HT-29 (cell line): ENCODE measurements at places on chromosomes 7 and 10. TPM values are rescaled to one million over a fixed set of nuclear protein-coding genes. Genes with fewer than 3 reads are reported as not detected.

- no peak for DNase-seq
Measured at GRCh38 chr10:71627956-71628355, 91.6 kb downstream of the C10orf105 start.

- DNase-seq, result peak; percentile 11
Measured at GRCh38 chr10:78301891-78302738, 268.5 kb downstream of the RPS24 start.

DNA sequence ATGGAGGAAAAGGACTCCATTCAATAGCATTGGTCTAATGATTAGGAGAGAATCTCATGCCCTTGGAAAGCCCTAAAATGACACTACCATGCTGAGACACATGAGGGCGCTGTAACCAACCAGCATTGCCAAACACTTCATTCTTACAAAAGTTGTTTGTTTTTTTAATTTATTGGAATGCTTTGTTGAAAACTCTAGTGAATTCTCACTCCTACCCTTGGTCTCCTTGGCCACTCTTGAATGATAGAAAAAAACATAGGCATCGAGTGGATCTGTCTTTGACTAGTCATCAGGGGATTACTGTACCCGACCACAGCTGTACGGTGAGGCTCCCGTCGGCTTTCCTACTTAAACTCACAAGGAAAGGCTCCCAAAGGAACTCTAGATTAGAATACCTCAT, 29.3 kb upstream of the ADD3 start:
- peak; percentile 65 for DNase-seq

GRCh38 chr7:152076324-152076821, 50.9 kb downstream of the GALNT11 start:
- DNase-seq, result peak; percentile 75

DNA sequence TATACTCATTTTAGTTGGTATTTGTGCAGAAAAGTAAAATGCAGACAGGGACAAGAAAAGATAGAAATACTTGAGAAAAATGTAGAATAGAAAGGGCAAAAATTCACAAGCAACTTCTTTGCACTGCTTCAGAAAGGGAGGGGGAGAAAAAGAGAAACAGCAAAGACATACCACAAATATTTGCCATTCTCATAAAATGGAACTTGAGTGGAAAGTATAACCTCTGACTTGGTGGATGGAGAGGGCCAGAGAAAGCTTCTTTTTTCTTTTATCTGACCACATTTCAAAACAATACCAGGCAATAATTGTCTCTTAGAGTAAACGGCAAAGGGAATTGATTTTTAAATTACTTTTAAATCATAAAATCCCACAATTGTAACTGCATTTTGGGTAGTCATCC, 35.8 kb upstream of the TRUB1 start:
- DNase-seq, result no peak

DNA sequence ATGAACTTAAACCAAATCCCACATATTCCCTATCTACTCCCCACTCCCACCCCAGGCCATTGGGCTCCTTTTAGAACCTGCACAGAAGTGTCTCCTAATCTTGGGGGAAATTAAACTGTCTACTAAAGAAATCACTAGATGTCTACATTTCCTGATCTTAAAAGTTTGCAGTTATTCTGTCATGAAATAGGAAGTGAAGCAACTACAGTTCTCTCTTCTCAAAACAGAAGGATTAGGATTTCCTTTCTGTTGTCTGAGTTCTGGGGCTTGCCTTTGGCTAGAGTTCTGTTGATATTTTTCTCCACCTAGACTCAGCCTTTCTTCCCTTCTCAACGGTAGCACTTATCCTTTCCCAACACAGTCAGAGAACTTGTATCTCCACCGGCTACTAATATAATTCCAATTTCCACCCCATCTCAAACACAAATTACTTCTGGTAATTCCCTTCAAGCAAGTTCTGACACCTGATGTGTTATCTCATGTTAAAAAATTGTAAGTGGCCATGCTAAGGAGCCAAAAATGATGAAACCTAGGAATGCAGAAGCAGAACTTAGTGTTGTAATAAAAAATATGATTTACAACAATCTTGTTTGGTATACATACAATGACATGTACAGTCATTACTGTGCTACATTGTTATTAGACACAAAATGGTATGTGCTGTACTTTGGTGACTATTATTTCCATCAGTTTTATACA, 12.1 kb downstream of the OR9A4 start:
- DNase-seq, result no peak

GRCh38 chr7:121000081-121000983, 11.8 kb downstream of the CPED1 start:
- no peak for DNase-seq

- no peak for DNase-seq
Measured at GRCh38 chr10:117442521-117442920, 67.3 kb upstream of the PDZD8 start.

DNA sequence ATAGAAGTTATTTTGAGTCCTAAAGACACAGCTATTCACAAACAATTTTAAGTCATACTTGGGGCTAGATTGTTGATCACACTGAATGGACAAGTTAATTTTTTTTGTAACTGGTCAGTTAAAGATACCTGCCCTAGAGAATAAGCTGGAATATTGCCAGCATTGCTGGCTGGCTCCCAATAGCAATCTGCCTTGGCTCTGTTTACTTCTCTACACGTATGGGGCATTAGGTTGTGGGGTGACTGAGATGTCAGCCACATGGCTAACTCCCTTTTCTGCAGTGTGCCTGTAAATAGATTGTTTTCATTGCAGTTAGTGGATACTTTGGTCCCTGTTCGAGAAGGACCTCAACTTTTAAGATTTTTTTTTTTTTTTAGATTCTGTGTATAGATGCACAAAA, 128.2 kb downstream of the SEMA3E start:
- peak; percentile 55 for DNase-seq

DNA sequence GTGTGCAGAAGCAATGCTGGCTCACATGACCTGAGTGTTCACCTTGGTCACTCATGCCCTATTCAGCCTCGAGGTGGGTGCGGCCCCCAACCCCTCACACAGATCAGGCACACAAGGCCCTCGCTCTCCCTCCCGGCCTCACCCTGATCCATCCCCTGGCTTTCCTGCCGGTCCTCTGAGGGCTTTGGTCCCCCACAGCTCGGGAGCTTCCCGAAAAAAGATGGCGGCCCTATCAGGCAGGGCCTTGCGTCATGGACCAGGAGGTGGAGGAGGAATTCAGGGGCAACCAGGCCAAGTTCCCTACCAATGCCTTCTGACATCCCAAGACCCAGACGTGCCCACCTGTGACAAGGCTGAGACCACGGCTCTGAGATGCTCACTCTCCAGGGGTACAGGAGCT, 43.7 kb upstream of the DNAAF5 start:
- DNase-seq, result no peak

GRCh38 chr10:69073026-69073425, 14.9 kb upstream of the SRGN start:
- no peak for DNase-seq

GRCh38 chr10:75283671-75284470, 48.1 kb upstream of the COMTD1 start:
- DNase-seq, result no peak

The PRKCQ gene
- total RNA-seq, result 0.03 and 0.21 TPM in 2 replicates

The MUC3A gene
- 6.9 and 7.3 TPM in 2 replicates for total RNA-seq

The PRPS1L1 gene
- total RNA-seq, result not detected in 2 replicates

The AGMO gene
- total RNA-seq, result 0.05 and 0.42 TPM in 2 replicates

The AKR1C1 gene
- total RNA-seq, result 13.7 and 16.3 TPM in 2 replicates

The TCAF2 gene
- 0.65 and 0.71 TPM in 2 replicates for total RNA-seq

The TAF3 gene
- 2.3 and 2.5 TPM in 2 replicates for total RNA-seq
